ENCODE measurements at places on chromosomes 13 and 19.

DNA sequence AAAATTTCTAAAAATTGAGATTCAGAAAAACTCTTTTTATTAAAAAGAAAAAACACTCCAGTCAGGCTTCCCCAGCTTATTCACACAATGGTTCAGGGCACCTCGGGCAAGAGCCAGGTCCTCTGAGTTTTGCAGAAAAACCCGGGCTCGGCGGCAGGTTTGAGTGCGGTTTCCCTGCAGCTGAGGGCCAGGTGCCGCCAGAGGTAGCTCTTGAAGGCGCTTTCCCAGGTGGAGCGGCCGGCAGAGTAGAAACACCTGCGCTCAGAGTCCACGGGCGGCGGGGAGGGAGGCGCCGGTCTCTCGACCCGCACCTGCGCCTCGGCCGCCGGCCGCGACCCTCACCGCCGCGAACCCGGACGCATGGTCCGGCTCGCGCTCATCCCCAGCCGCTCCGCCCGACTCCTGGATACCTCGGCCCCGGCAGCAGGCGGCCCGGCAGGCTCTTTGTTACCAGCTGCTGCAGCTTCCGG is 444 bp downstream of the PROSER1 start:
- no peak for DNase-seq

DNA sequence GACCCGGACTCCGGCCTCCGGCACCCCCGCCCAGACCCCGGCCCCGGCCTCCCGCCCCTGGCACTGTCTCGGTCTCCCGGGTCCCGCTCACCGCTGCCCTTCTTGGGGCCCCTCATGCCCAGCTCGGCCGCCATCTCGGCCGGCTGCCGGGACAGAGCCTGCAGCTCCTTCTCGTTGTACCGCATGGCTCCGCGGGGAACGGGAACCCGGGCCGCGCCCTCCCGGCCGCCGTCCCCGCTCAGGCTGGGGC is 140 bp downstream of the PLEKHJ1 start:
- no peak for DNase-seq

DNA sequence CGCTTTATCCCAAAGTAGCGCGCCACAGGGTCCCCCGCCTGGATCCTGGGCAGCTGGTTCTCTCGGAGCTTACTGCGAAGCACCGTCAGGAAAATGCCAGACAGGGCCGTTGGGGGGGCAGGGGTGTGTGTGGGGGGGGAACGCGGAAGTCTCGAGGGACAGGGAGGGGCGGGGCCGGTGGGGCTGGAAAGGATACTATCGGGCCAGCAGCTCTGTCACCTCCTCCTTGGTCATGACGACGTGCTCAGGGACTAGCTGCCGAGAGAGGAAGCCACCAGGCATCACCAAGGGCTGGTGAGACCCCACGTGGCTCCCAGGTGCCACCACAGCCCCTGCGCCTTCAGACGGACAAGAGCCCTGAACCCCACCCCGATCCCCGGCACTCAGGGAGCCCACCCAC is 5.3 kb downstream of the POLR2E start:
- no peak for DNase-seq

DNA sequence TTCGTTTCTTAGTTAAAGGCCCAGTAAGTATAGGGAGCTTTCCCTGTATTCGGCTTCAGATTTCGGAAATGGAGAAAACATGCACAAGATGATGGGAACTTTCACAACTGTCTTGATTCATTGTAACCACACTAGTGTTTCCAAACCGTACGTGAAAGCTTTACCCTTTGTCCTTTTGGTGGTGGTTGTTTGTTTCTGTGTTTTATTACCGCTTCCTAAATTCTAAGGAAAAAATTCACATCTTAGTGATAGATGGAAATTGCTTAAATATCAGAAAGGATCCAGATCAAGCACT is 504 bp upstream of the VWA8 start:
- DNase-seq: no peak

DNA sequence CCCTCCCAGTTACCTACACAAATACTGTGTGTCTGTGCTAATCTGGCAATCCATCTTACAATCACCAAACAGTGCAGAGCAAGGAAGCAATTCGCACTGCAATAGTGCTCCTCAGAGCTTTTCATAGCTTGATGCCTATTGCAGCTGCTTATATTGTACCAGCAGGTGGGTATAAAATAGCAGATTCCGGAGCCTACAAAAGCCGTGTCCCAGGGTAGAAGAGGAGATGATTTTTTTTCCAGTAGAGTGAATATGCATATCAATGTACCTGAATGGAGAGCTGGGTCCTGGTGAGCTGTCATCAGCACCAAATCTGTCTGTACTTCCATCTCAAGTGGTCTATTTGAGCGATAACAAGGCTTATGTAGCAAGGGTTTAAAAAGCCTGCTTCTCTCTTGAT is 668.4 kb downstream of the DIAPH3 start:
- no peak for DNase-seq

DNA sequence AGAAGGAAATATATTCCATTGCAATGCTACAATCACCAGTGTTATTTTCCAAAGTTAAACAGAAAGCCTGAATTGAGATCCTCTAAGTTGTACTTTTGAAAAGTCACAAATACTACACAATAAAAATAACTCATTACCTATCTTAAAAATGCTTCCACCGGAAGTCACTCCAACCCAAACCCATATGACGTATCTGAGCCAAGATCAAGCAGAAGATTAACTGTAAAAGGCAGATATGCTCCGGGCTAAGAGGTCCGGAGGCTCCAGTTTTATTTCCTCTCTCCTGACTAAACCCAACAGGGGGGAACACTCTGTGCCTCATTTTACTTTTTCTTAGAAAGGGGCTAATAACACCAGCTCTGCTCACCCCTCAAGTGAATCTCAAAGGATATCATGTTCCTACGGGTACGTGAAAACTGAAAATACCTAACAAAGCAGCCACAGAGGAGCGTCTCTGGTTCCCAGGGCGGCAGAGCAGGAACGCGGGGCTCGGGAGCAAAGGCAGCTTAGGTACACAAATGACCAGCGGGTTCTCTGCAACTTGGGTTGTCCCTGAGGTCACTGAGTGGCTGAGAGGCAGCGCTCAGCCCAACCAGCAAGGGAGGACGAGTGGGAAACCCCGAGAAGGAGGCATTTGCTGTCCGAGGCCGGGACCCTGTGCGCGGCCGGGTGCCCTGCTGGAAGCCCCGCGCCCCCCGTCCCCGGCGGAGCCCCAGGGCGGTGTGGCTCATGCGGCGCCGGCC is 750 bp downstream of the RAB20 start:
- no peak for DNase-seq
